ENCODE measurements at places on chromosomes 3 and 15. TPM values are rescaled to one million over a fixed set of nuclear protein-coding genes. Genes with fewer than 3 reads are reported as not detected.

DNA sequence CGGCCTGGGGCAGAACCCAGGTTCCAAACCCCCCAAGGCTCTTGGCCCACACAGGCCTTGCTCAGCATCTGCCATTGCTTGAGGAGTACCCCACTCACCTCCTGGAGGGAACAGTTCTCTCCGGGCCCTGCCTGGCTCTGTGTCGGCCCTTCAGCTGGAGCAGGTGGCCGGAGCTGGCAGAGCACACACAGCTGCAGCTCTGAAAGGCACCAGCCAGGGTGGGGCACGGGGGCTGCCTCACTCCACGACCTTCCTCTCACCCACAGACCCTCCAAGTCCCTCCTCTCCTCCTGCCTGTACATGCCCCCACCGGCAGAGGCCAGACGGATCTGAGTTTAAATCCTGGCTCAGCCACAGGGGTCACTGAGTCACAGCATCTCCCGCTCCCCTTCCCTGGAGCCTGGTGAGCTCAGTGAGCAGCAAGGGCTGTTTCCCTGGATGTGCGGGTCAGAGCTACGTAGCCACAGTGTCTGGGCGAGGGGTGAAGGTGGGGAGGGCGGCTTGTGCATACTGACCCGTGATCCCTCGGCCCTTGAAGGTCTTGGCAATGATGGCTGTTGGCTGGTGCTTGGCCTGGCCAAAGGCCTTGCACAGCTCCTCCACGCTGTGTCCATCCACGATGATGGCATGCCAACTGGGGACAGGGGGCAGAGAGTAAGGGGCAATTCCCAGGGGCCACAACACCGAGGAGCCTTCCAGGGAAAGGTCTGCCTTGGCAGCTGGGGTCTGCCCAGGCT, 23.0 kb downstream of the TKT start:
- DNase-seq, result no peak

GRCh38 chr3:129651435-129652202, 45.1 kb upstream of the PLXND1 start:
- no peak for DNase-seq

KCNAB1 gene
- total RNA-seq, result not detected

TRPM1 gene
- total RNA-seq, result not detected

GRCh38 chr3:22170370-22170769, 419.4 kb upstream of the ZNF385D start:
- DNase-seq, result no peak

GRCh38 chr3:157089455-157090221, 70.3 kb downstream of the CCNL1 start:
- DNase-seq, result peak; percentile 20

DNA sequence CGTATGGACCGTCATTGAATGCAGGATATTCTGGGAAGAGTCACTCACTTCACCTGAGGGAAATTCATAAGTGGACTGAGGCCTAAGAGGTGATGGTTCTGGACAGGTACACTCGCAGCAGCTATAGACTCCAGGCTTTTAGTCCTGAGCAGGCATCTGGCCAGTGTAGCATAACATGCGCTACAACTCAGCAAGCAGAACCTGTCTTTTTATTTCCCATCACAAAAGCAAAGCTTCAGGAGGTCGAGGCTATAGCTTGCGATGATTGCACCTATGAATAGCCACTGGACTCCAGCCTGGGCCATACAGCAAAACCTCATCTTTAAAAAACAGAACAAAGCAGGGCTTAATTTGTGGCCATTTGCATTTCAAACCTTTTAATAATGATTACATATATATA, 185.8 kb downstream of the KCNH8 start:
- DNase-seq, result no peak

IMP3 gene
- 72.6 TPM for total RNA-seq

DNA sequence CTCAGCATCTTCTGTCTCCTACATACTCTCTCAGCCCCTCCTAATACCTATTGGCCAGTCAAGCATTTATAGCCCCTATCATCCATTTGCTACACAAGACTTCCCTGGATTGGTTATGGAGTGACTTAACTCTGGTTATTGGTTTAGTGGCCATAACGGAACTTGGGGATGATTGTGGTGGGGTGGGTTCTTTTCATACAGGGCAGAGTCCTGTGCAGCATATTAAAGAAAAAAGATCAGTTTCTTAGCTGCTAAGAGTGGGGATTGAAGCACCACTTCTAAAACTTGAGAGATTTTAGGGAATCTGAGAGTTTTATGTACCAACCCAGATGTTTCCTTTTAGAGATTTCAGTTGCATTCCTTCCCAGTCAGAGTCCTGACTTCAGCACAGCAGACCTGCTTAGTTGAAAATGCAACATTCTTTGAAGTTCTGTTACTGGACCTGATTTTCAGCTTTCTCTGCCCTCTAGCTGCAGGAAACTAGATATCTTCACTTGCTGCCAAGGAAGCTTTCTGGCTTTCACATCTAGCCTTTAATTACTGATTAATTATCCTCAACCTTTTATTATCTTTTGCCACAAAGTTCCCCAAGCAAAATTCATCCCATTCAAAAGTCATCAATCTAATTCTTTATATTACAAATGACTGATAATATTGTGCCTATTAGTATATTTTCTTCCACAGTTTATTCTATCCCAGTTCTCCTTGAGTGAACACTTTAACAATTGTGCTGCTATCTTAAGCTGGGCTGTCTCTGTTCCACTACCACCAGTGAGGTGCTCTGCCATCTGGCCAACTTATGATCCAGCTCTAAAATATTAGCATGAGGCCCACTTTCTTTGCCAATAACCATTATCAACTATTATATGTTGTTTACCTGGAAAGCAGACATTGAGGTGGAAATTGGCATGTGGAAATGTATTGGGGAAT, 906.0 kb upstream of the ALCAM start:
- no peak for DNase-seq

DNA sequence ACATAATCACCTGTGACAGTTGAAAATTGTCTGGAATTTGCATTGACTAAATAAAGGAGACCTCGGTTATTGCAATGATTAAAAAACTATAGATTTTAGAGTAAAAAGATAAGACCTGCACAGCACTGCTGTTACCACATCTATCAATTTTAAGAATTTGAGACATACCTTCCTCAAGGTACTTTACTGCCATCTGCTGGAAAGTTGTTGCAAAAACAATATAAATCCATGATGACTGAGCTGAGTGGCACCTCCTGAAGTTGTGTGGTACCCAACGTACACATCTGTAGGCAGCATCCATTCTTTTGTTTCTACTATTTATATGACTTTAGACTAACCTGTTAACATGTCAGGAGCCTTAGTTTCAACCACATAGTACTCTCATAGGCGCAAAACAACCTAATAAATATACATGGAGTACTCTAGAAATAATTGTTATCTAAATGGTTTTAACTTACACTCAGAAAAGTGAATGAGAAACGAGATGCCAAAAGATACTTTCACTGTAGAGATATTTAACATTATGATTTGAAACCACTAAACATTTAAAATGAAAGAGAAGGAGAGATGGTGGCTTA, 106.7 kb downstream of the GHSR start:
- no peak for DNase-seq

GRCh38 chr3:173617490-173617889, 219.9 kb downstream of the NLGN1 start:
- DNase-seq, result no peak

IL5RA gene
- total RNA-seq, result not detected

DNA sequence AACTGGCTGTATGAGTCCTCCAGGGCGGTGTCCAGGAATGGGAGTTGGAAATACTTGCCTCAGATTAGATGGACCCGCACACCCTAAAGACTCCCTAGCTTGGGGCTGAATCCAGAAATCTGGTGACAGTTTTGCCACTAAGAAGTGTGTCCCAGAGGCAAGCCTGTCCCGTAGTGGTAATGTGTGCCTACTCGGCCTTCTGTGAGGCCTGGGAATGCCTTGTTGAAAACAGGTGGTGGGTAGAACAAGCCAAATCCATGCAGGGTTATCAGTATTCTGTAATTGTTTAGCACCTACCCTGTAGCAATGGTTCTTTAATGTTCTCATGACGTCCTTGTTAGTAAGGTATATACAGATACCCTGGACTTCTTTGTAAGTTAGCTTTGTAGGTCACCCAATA, 1.6 kb downstream of the C3orf52 start:
- DNase-seq, result no peak

OXSR1 gene
- total RNA-seq, result 40.2 TPM

- DNase-seq, result no peak
Observed at GRCh38 chr15:43429687-43430086, 58.8 kb downstream of the TUBGCP4 start.

DNA sequence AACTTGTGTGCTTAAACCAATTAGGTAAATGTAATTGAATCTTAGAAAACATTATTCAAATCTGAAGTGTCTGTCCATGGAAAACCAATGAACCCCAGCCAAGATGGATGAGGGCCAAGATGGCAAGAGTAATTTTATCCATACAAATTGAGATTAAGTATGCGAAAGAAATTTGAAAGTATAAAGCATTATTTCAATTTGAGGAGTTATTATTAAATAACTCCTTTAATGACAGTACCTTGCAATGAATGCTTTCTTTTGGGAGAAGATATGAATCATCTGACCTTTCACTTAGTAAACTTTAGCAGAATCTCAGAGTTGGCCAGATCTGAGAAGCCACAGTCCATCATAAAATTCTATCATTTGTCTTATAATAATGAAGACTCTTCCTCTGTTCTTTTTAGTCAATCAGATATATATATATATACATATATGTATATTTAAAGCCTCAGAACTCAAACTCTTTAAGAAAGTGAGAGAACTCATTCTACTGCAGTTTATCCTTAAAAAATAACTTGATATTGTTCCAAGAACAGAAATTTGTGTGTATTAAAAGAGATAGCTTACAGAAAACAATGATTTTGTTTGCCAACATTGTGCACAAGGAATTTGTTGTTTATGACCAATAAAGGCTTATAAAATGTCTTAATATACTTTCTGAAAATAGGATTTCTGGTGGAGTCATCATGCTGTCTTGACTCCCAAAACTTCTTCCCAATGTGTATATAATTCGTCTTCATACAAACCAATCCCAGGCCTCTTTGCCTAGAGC, 434.8 kb upstream of the THBS1 start:
- no peak for DNase-seq

MB21D2 gene
- 0.09 TPM for total RNA-seq

C3orf22 gene
- total RNA-seq, result not detected

DNA sequence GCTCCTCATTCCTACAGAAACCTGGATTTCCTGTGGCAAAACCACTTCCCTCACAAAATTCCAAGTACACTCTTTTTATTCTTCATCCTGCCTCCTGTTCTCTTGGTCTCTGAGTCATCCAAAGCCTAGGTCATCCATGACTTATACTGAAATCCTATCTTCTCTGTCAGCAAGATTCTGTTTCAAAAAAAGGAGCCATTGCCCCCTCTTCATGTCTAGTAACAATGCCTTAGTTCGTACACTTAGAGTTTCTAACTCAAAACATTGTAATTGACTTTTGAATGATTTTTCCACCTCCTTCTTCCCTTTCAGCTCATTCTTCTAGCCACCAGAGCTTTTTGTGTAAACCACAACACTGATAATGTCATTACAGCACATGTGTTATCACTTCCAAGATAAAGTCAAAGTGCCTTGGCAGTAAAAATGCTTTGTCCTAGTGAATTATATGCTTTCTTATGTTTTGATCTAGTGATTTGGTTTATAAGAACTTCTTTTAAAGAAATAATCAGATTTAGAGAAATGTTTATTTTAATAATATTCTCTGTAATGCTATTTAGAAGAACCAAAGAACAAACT, 256.5 kb upstream of the NECTIN3 start:
- DNase-seq, result no peak

GRCh38 chr3:136893848-136894443, 31.9 kb downstream of the NCK1 start:
- no peak for DNase-seq

DNA sequence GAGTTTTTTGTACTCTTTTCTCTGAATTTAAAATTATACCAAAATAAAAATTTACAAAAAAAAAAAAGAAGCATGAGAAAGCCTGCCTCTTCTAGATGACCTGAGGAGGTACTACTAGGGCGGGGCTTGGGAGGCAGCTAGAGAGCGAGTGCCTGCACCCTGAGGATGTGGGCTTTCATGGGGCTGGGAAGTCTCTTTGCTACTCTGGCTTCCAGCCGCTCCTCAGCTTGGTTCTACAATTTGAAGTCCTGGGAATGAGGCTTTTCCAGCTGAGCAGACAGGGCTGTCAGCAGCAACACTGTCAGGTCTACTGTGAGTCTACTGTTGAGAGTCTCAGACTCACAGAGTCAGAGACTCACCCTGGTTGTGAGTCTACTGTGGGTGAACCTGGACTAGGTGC, 8.2 kb upstream of the PSTPIP1 start:
- DNase-seq, result no peak

ROBO2 gene
- total RNA-seq, result not detected

PLCB2 gene
- 109 TPM for total RNA-seq

UQCC5 gene
- total RNA-seq, result 11.7 TPM

SLC30A4 gene
- 3.9 TPM for total RNA-seq

GRCh38 chr3:89173546-89173945, 66.1 kb downstream of the EPHA3 start:
- DNase-seq, result no peak

STRA6 gene
- not detected for total RNA-seq

- no peak for DNase-seq
Observed at GRCh38 chr3:195003006-195003892, 267.7 kb downstream of the XXYLT1 start.

FETUB gene
- total RNA-seq, result not detected

ALG1L2 gene
- 4.6 TPM for total RNA-seq

DNA sequence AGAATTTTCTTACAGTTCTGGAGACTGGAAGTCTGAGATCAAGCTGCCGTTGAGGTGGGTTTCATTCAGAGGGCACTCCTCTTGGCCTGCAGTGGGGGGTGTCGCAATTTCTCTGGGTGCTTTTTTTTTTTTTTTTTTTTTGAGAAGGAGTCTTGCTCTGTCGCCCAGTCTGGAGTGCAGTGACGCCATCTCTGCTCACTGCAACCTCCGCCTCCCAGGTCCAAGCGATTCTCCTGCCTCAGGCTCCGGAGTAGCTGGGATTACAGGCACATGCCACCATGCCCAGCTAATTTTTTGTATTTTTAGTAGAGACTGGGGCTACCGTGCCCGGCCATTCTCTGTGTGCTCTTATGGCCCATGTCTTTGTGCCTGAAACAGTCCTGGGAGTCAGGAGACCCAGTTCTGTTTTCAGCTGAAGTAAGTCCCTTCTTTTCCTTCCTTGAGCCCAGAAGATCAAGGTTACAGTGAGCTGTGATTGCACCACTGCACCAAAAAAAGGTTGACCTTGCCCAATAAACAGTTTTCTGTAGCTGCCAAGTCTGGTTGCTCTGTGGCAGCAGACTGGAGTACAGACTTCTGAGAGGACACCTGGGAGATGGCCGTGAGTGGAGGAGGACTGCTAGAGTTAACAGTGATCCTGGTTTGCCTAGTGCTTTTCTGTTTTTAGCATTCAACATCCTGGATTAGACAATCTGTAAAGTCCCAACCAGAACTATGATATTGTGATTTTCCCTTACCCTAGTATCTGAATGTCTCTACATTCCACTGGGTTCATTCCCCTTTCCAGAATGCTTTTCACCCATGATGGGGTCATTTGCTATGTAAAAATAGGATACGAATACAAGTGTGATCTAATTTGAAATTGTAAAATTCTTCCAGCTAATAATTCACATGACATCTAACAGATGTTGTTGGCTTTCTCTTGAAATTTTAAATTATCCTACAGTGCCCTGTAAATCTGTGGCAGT, 76.6 kb upstream of the RNF7 start:
- no peak for DNase-seq

All from activated B cell treated with CpG ODN at 0.5 μM for 24 hours (primary cell).